Activated CD8-positive, alpha-beta T cell treated with anti-CD3 and anti-CD28 coated beads, Interleukin-2, amount 10 ng/mL, durations not matched to agents 7 days and 5 days (primary cell): ENCODE measurements at places on chromosomes 4 and X. TPM values are rescaled to one million over a fixed set of nuclear protein-coding genes. Genes with fewer than 3 reads are reported as not detected.

GSX2 gene
- total RNA-seq, result not detected

ENAM gene
- not detected for total RNA-seq

RTL3 gene
- total RNA-seq, result not detected

DNA sequence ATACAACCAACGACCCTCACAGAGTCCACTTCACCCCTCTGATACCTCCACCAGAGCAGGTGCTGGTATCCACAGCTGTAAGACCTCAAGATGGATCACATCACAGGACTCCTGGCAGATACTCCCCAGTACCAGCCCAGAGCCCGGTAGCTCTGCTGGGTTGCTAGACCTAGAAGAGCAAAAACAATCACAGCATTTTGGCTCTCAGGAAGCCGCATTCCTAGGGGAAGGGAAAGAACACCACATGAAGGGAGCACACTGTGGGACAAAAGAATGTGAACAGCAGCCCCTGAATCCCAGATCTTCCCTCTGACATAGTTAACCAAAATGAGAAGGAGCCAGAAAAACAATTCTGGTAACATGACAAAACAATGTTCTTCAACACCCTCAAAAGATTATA, 303.1 kb upstream of the GRIA3 start:
- DNase-seq, result no peak

DNA sequence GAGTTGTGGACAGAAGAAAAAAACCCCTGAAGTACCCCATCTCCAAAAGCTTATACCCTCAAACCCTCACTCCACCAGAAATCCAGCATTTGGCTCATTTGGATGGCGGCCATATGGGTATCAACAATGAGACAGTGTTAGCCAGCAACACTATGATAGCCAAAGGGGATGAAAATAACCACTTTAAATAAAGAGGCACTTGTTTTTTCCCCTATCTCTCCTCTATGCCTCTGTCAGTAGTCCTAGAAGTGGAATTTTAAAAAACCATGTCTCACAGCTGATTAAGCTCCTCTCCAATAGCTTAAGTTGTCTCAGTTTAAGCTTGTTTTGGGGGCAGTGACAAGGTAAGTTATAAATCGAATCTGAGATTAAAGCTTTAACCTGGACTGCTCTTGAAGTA, 124.0 kb downstream of the MOSPD2 start:
- DNase-seq, result no peak

- DNase-seq, result no peak
Observed at GRCh38 chr4:145283909-145284308, 103.5 kb upstream of the OTUD4 start.

GRCh38 chr4:108937066-108937465, 174.2 kb upstream of the ETNPPL start:
- DNase-seq, result no peak

- DNase-seq, result no peak
Observed at GRCh38 chr4:77538574-77539157, 67.0 kb upstream of the CXCL13 start.
